Purkinje cell (primary cell): ENCODE measurements at places on chromosomes 4 and X. TPM values are rescaled to one million over a fixed set of nuclear protein-coding genes. Genes with fewer than 3 reads are reported as not detected.

Gene KIT
- polyA plus RNA-seq = 1.5 and 2.3 TPM in 2 replicates

Gene TMPRSS11A
- polyA plus RNA-seq = 0.60 and 1.2 TPM in 2 replicates

Gene CXCL11
- polyA plus RNA-seq = not detected in 2 replicates

Gene SMIM10L2A
- 0.73 and 1.5 TPM in 2 replicates for polyA plus RNA-seq

Gene JCHAIN
- 0.34 TPM in 1 of 2 replicates, not detected in the other for polyA plus RNA-seq

Gene BMP3
- polyA plus RNA-seq = 0.08 and 1.0 TPM in 2 replicates
